ENCODE measurements at places on chromosomes 11 and 22. TPM values are rescaled to one million over a fixed set of nuclear protein-coding genes. Genes with fewer than 3 reads are reported as not detected.

PITPNM1 gene
- 19.9 TPM for total RNA-seq

GLYATL1B gene
- total RNA-seq = not detected

PRRG4 gene
- total RNA-seq = 30.9 TPM

RRM1 gene
- 137 TPM for total RNA-seq

KCNC1 gene
- 0.06 TPM for total RNA-seq

GRAMD1B gene
- 1.5 TPM for total RNA-seq

SMIM35 gene
- not detected for total RNA-seq

MMP27 gene
- 0.25 TPM for total RNA-seq

GRCh38 chr22:47374901-47375575, 612.6 kb downstream of the TBC1D22A start:
- DNase-seq = peak; percentile 66

DNA sequence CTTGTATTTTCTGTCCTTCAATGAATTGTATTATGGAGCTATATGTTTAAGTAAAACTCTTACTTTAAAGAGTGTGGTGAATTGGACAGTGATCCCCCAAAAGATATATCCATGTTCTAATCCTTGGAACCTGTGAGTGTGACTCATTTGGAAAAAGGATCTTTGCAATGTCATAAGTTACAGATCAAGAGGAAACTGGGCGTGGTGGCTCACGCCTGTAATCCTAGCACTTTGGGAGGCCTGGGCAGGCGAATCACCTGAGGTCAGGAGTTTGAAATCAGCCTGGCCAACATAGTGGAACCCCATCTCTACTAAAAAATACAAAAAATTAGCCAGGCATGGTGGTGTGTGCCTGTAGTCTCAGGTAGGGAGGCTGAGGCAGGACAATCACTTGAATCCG, 36.7 kb downstream of the ELF5 start:
- no peak for DNase-seq

- DNase-seq = peak; percentile 13
Measured at GRCh38 chr11:11577251-11577855, 44.5 kb downstream of the GALNT18 start.

GRCh38 chr11:111253131-111253530, 7.6 kb downstream of the POU2AF2 start:
- no peak for DNase-seq

GRCh38 chr11:125929445-125930075, 16.3 kb upstream of the VSIG10L2 start:
- no peak for DNase-seq

GRCh38 chr11:95595541-95595940, 194.0 kb downstream of the FAM76B start:
- DNase-seq = no peak

- DNase-seq = no peak
Measured at GRCh38 chr11:85127349-85127748, 499.8 kb downstream of the DLG2 start.

DNA sequence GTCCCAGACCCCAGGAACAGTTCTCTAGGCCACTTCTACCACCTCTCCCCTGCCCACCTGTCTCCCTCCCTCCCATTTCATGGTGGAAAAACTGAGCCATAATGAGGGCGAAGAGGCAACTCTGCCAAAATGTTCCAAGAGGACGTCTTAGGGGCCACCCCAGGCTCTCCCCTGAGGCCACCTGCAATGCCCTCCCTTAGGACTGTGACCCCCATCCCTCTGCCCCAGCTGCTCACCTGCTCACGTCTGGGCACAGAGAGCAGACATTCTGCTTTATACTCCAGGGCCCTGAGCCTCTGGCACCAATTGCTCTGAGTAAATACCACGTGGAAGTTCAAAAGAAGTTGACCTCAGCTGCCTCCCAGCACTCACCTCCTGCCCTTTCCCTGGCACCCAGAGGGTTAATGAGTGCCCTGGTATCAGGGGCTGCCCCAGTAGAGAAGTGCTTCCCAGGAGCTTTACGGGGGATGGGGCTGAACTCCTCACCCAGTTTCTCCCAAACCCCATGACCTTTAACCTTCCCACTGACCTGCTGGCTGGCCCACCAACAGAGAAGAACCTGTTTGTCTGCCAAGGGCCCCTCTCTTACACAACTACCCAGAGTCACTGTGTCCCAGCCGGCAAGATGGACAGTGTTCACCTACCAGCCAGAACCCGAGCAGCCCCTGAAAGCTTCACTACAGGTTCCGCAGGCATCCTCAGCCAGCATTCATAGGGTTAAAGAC, 627 bp upstream of the APOA5 start:
- DNase-seq = peak; percentile 64

GRCh38 chr11:106379265-106379664, 301.8 kb downstream of the AASDHPPT start:
- no peak for DNase-seq

GRCh38 chr11:9895006-9895405, 231.1 kb downstream of the SWAP70 start:
- DNase-seq = no peak

All from lower leg skin (tissue), 4 donors.